ENCODE measurements at places on chromosomes 3 and 15. TPM values are rescaled to one million over a fixed set of nuclear protein-coding genes. Genes with fewer than 3 reads are reported as not detected.

The SI gene
- not detected for total RNA-seq

The IMP3 gene
- 195 TPM for total RNA-seq

The FOXB1 gene
- total RNA-seq: not detected

DNA sequence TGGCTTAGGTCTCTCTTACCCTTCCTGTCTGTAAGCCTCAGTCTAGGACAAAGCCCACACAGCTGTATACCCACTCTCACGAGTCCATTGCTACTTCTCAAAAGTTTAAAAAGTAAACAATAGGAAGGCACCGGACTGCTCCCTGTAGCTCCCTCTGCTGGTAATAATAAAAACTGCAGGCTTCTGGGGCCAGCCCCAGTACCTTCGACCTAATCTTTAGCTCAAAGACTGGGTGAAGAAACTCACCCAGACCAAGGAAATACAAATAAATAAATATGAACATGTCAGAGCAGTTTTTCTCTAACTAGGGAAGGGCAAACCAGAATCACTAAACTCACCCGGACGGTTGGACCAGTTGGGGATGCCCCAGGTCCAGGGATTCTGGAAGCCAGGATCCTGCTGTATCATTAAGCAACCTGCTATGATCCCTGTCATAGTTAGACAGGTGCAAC lies 5.0 kb downstream of the FAM219B start:
- DNase-seq: peak; percentile 55

DNA sequence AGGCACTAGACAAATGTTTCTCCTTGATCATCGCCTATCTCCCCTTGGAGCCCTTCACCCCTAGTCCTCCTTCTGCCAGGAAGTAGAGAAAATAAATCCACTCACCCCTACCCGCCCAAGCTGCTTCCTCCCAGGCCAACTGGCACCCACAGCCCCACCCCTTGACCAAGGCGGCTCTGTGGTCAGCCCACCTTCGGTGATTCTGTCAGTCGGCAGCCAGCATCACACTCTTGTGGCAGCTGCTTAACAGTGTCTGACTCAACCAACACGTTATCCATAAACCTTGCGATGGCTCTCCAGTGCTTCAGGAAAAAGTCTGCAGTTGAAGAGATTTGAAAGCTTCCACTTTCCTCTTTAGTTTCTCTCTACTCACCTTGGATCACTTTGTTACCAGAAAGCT lies 7.6 kb downstream of the SHF start:
- DNase-seq: peak; percentile 79

DNA sequence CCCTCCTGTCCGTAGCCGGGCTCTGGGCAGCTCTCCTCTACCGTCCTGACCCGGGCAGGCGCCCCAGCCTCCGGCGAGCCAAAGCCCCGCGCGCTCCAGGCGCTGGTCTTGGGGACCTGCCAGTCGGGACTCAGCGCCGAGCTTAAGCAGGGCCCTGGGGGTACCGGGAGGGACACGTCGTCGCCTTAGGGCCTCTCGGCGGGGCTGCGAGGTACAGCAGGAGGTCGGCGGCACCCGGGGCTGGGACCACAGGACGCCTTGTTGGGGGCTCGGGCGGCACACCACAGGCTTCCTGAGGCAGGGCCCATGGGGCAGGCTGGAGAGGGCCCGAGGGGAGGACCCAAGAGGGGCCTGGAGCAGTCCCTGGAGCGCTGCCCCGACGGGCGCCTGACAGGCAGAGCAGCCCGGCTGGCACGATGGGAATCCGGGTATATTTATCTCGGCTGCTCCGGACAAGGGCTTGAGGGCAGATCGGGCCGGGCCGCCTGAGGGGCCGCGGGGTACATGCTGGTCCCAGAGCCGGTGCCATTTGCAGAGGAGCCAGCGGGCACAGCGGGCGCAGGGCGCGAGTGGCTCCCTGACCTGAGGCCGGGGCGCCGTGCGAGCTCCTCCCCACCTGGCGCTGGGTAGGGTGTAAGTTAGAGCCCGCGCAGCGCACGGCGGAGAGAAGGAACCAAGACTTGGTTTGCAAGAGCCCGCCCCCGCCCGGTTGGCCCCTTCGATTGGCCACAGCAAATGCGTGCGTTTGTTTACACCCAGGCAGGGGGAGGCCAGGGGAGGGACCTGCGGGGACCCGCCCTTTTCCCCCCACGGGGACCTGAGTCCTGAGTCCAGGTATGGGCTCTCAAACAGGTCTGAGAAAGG lies 574 bp downstream of the SLC38A3 start:
- no peak for DNase-seq

DNA sequence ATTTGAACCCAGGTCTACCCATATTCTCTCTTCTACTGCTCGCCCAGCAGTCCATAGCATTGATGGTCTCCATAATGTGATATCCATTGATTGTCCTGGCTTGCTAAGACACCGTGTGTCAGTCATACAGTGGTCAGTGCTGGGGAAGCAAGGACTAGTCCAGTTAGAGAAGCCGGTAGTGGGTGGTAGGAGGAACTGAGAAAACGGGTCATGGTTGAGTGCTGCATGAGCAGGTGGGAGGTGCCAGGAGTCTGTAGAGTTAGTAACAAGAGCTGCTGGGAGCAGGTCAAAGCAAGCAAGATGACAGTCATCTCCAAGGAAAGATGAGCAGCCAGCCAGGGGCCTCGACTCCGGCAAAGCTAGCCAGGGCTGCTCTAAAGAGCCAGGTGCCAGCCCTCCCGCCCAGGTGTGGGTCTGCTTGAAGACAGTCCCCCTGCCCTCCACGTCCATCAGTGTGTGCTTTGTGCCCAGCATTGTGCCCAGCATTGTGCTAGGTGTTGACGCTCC lies 29.5 kb upstream of the USP3 start:
- DNase-seq: no peak

- DNase-seq: peak; percentile 17
Measured at GRCh38 chr15:48710952-48711495, 65.5 kb upstream of the FBN1 start.

Data from HT1080 (cell line).